Stimulated activated CD4-positive, alpha-beta T cell treated with anti-CD3 and anti-CD28 coated beads, Interleukin-12 subunit alpha, Interleukin-12 subunit beta, amount 100 ng/mL, for 48 hours (primary cell): ENCODE measurements at places on chromosomes 5 and 9.

DNA sequence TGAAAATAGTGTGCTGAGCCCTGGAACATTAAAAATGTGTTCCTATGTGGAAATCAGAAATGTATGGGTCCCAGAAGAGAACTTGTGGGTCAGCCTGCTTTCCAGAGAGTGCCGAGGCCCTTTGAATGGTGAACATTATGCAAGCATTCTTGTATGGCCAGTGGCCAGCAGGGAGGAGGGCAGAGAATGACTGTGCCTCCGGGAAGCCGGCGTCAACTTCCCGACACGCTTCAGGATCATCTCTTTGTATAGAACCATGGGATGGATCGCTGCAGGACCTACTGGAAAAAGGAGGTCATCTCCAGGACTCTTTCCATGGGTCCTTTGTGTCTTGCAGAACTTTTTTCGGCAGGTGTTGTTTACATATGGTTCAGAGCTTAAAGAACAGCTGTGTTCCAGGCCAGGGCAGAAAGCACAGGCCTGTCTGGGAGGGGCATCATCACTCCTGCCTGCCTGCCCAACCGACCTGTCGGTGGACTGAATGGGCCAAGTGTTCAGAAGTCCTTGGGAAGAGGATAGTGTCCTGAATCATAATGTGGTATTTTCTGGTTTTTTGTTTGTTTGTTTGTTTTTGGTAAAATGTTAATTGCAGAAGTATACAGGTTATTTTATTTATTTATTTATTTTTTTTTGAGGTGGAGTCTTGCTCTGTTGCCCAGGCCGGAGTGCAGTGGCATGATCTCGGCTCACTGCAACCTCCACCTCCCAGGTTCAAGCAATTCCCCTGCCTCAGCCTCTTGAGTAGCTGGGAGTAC, 9.0 kb downstream of the PRRC2B start:
- DNase-seq = no peak

DNA sequence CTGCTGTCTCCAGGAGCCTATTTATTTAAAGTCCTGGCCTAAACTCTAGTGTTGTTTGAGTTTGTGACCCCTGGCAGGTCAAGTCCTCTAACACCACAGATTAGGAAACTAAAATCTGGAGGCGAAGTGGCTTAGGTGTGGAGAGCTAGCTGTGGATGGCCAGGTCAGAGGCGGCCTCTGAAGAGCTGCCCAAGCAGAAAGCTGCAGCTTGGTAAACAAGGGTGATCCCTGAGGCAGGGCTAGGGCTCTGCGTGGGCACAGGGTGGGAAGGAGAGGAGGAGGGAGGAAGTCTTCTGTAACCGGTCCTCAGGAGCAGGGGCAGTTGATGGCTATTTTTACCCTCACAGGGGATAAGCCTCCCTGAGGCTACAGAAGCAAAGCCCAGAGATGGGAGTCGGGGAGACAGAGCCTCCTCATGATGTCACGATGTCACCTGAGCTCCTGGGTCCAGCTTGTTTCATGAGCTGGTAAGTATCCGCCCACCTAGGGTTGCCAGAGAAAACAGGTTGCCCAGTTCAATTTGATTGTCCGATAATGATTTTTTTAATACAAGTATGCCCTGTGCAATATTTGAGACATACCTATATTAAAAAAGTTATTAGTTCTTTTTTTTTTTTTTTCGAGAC, 25.9 kb upstream of the BOD1 start:
- no peak for DNase-seq

DNA sequence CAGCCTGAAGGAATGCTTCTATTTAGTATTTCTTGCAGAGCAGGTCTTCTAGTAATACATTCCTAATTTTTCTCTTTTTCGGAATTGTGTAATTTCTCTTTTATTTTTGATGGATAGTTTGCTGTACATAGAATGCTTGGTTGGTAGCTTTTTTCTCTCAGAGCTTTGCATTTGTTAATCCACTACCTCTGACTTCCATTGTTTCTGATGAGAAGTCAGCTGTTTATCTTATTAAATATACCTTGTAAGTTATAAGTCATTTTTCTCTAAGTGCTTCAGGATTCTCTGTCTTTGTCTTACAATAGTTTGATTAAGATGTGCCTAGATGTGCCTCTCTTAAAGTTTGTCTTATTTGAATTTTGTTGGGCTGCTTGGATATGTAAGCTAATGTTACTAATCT, 101.9 kb downstream of the HTR1A start:
- DNase-seq = no peak

GRCh38 chr5:9838916-9839315, 208.8 kb upstream of the TAS2R1 start:
- DNase-seq = no peak

- no peak for DNase-seq
Observed at GRCh38 chr9:134192951-134193731, 28.8 kb upstream of the RNU6ATAC start.

- no peak for DNase-seq
Observed at GRCh38 chr5:170076739-170077138, 29.0 kb upstream of the FOXI1 start.

- no peak for DNase-seq
Observed at GRCh38 chr5:170601619-170602018, 97.8 kb downstream of the KCNIP1 start.

DNA sequence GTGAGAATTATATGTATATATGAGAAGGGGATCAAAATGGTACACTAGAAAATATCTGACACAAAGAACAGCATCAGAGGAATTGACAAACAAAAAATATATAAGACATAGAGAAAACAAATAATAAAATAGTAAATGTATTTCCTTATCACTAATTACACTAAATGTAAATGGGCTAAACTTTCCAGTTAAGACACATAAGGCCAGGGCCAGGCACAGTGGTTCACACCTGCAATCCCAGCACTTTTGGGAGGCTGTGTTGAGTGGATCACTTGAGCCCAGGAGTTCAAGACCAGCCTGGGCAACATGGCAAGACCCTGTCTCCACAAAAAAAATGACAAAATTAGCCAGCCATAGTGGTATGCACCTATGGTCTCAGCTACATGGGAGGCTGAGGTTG, 8.5 kb downstream of the FBXL17 start:
- DNase-seq = no peak

DNA sequence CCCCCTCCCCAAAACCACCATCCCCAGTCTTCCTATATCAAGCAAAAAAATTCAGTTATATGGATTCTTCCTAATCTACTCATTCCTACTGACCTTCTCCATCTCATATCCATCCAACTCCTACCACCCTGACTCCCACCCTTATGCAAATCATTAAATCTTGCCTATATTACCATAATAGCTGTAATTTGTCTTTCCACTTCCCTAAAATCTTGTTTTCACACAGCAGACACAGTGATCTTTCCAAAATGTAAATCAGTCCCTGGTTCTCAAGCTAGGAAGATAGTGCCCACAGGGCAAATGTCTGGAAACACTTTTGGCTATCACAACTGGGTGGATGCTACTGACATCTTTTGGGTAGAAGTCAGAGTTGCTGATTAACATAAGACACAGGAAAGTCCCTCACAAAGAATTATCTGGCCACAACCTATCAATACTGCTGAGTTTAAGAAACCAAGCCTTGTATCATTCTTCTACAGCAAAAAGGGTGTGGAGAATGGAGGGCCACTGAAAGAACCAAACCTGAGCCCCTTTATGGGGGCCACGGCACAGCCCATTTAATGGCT, 1.4 kb downstream of the SRA1 start:
- DNase-seq = no peak

- DNase-seq = no peak
Observed at GRCh38 chr9:137055385-137056364, 1.8 kb upstream of the ENTPD2 start.

DNA sequence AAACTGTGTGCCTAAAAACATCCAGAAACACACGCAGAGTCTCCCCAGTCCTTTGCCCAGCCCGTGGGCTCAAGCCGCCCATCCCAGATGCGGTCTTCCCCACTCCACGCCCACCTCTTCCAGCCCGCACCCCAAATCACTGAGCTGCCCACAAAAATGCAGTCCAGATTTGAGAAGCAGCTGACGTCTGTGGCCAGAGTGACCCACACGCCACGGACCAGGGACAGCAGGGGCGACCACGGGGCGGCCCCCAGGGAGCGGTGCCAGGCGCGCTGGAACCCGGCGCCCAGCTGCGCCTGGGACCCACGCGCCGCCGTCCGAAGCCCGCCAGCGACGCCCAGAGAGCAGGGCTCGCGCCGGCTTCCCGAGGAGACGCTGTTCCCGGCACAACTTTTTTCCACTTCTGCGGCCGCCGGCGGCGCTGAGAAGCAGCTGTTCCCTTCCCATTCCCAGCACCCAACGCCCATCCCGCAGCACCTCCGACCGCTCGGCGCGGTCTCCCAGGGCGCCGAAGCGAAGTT, 674 bp downstream of the LHFPL2 start:
- DNase-seq = no peak

GRCh38 chr5:124410539-124411488, 335.6 kb downstream of the ZNF608 start:
- DNase-seq = no peak

DNA sequence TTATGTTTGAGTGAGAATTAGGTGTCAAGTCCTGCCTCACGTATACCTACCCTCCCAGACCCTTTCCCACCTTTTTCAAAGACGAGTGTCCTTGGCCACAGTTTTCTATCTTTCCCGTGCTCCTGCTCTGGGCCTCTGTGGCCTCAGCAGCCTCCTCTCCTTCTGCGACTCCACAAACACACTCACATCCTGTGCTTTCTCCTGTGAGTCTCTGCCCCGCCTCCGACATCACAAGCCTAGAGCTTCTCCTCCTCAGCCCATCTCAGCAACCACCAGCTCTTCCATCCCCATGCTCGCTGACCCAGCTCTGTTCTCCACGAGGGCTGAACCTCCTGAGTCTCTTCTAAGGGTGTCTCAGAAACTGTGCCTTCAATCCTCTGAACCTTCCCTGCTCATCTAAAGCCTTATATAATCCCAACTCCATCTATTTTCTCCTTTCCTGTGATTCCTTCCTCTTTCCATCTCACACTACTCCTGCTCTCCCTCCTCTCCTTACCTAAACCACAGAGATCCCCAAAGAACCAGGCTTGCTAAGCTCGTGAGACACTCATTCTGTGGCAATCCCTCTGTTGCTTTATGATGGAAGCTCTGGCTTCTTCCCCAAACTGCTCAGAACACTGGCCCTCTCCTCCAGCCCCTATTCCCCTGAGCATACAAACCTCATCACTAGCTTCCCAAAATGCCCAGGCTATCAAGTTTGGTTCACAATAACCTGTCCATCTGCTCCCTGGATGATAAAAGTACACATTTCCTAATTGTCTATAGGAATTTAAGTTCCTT, 55.2 kb downstream of the RASEF start:
- no peak for DNase-seq

- DNase-seq = no peak
Observed at GRCh38 chr5:78527925-78528324, 120.6 kb downstream of the LHFPL2 start.

DNA sequence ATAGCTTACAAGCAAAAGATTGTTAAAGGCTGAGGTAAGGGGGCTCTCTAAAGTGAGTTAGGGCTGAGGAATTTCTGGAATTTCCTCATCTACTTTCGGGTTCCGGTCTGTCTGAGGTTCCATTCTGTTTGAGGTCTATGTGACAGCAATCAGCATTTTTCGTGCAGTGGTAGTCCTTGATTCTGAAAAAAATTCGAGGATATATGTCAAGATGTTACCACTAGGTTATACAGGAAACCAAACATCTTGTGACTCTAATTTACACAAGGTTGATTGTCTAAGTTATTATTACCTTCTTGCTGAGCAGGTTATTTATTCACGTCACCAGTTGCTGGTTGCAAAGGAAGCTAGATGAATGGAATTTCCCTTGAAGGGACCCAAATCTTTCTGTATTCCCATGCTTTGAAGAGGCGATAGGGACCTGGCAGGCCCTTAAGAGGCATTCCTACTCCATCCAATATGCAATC, 35.2 kb downstream of the RLN2 start:
- no peak for DNase-seq

DNA sequence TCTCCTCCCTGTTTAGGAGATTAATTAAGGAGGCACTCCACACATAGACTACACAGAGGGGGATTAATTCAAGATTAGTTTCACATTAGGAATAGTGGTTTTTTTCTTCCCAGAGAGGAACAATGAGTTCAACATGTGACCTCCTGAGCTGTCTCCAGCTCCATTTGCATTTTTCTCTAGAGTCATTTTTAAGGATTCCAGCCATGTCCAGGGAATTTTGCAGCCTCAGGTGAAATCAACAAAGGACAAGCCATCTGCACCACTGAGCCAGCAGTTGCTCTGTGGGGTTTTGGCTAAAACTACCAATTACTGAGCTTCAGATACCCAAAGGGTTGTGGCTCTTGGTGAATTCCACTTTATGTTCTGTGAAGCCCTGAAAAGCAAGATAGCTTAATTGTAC, 258.5 kb upstream of the PPP1R2B start:
- no peak for DNase-seq

- no peak for DNase-seq
Observed at GRCh38 chr5:116144103-116144502, 59.3 kb downstream of the COMMD10 start.

DNA sequence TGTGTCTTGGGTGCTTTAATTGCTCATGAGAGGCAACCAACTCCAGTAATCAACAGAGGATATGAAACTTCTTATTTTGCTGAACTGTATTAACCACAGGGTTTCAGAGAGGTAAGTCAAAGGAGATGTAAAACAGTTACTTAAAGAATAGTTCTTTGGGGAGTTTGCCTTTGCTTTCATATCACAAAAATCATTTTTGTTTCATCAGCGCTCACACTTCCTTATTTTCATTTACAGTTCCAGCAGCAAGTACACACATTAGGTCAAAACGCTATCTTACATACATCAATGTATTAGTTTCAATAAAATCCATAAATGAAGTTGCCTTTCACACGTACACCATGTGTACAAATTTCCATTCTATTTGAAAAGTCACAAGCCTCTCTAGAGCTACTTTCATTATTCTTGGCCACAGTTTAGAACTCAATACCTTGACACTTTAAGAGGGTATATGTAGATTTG, 50.1 kb downstream of the ST8SIA4 start:
- no peak for DNase-seq

GRCh38 chr5:127042593-127042992, 12.2 kb upstream of the MARCHF3 start:
- no peak for DNase-seq

DNA sequence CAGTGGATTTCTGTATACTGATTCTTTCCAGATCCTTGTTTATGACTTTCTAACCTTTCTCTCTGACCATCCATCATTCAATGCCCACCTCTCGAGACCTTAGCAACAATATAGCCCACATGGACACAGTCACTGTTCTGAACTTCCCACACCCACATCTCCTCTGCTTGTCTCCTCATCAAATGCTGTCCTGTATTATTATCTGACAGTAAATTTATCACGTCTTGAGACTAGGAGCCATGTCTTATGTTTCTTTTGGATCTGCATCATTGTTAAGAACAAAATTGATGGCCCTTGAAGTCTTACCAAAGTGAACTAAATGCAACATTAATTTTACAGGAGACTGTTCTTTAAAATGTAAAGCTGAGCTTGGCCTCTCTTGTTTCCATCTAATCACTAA, 495.4 kb upstream of the KLF4 start:
- no peak for DNase-seq

GRCh38 chr9:95268681-95269080, 48.8 kb downstream of the FANCC start:
- no peak for DNase-seq

- no peak for DNase-seq
Observed at GRCh38 chr9:114504341-114505186, 709 bp downstream of the WHRN start.
